ENCODE measurements at places on chromosomes 5 and 9.

- DNase-seq: no peak
Measured at GRCh38 chr5:3784854-3785253, 189.2 kb downstream of the IRX1 start.

DNA sequence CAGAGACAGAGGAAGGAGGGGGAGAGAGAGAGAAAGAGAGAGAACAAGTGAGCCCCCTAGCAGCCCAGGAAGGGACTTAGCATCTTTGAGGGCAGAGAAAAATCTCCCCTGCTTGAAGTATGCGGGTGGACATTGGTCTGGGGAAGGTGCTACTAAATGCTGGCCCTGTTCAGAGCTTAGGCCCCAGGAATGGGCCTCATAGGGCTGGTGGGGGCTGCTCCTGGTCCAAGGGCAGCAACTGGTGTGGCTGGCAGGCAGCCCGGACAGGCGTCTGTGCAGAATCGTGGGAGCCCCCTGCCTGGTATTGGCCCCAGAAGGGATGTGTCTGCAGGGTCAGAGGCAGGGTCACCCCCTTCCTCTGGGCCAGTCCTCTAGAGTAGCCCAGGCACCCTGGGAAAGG lies 47.8 kb upstream of the SUSD3 start:
- no peak for DNase-seq

GRCh38 chr5:39186722-39187539 lies 32.4 kb downstream of the FYB1 start:
- DNase-seq: no peak

DNA sequence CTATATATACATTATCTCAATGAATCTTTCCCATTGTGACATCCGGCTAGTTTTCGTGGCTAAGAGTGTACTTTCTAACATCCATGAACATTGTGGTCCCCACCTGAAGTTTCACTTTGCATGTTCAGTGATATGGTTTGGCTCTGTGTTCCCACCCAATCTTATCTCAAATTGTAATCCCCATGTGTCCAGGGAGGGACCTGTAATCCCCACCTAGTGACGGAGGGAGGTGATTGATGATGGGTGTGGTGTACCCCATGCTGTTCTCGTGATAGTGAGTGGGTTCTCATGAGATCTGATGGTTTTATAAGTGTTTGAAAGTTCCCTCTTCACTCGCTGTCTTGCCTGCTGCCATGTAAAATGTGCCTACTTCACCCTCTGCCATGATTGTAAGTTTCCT lies 28.1 kb downstream of the MRPL22 start:
- DNase-seq: no peak

DNA sequence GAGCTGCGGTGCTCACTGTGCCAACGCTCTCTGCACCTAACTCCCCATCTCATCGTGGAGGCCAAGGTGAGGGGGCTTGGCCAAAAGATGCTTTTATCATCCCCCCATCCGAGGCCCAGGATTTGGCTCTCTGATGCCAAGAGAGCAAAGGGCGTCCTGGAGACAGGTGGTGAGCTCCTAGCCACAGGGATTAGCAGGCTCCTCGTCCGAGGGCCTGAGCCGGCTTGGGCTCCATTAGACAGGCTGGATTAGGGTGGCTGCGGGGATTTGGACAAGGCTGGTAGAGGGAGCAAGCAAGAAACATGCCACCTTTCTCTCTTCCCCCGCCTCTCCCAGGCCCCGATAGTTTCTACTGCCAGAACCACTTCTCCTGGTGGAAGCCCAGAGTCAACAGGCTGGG lies 1.0 kb upstream of the GRM6 start:
- no peak for DNase-seq

DNA sequence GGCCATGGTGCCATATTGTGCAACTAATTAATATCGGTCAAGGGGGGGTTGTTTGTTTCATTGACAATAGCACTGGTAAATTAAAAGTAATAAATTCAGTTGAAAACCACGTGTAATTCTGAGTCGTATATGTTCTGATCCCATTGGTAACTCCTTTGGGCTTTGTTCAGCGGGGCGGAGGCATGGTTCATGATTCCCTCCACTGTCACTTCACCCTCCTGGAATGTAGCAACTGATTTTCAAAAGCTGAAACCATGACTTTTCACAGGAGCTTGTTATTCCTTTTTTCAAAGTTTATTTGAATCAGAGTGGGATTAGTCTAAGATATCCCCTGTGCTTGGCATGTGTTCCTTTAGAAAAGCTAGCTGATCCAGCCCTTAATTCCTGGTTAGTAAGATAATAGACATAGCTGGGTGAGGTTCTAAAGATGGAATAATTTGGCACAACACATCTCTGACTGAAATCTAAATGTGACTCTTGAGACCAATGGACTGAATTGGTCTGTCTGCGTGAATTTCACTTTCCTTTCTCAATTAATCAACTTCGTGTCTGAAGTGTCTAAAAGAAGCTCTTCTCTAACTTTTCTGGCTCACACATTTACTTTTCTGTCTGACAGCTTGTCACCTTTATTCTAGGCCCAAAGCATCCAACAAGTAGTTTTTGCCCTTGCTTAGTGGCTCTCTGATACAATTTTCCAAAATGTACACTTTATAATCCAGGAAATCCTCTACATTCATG lies 185.7 kb upstream of the VCAN start:
- no peak for DNase-seq

DNA sequence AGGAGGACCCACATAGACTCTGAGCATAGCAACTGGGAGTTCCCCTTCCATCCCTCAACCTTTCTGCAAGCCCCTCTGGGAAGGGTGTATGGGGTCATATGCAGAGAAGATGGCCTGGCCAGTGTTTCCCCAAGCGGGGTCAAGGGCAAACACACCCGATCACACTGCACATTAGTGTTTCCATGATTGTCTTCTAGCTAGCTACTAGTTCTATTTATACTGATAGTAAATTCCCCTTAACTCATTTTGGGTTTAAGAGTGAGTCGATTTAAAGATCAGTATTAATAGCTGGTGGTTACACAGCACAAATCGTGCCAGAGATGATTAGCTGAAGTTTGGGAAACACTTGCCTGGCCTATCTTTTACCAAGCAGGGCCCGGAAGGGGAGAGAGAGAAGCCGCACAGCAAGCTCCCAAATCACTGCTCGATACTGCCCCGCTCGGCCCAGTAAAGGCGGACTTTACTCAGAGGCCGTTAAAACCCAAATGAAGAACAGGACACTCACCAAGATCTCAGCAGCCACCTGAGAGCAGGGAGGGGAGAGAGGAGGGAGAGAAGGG lies 29.4 kb upstream of the TNIP1 start:
- no peak for DNase-seq

DNA sequence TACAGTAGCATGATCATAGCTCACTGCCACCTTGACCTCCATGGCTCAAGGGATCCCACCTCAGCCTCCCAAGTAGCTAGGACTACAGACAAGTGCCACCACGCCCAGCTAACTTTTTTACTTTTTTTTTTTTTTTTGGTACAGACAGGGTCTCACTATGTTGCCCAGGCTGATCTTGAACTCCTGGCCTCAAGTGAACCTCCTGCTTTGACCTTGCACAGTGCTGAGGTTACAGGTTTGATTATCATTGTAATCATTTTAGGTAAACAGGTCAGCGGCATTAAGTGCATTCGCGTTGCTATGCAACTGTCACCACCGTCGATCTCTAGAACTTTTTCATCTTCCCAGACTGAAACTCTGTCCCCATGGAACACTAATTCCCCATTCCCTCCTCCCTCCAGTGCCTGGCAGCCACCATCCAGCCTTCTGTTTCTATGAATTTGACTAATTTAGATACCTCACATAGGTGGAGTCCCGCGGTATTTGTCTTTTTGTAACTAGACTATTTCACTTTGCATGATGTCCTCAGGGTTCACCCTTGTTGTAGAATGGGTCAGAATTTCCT lies 5.8 kb upstream of the CARD19 start:
- no peak for DNase-seq
